CD4-positive, alpha-beta T cell treated with Interleukin-15 for 4 hours (primary cell): ENCODE measurements at places on chromosomes 1 and 21.

DNA sequence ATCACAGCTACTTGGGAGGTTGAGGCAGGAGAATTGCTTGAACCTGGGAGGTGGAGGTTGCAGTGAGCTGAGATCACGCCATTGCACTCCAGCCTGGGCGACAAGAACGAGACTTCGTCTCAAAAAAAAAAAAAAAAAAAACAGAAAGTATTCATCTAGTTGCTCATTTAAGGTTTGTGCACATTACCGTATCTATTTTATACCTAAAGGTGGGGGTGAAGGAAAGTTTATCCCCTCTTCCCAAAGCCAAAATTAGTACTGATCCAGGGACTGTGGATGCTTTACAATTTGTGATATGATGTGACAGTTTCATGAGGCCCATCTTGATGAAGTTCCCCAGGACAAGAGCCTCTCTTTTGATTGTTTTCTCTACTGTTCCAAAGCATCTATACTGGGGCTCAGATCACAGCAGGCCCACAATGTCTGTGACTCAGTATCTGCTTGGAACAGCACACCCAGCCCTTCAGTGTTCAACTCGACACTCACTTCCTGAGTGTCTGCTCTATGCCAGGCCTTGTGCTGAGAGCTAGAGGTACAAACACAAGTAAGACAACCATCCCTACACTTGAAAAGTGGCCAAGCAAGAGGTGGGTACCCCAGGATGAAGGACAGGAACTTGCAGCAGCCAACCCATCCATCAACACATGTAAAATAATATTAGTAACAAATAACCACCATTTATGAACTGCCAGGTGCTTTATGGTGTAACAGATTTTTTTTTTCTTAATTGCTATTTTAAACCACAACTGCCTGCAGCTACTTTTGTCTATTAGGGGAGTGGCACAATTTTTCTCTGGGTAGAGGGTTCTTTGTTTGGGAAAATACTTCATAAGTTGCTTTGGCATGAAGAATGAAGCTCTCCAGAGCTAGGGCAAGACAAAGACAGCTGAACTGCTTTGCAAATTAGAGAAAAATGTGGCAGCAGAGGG, 29.0 kb upstream of the KHDRBS1 start:
- DNase-seq, result peak; percentile 70

GRCh38 chr21:45073301-45074047, 906 bp upstream of the ADARB1 start:
- no peak for DNase-seq

GRCh38 chr1:187638733-187639434, 810.1 kb downstream of the PLA2G4A start:
- DNase-seq, result no peak

- no peak for DNase-seq
Measured at GRCh38 chr1:156652131-156652991, 10.4 kb downstream of the BCAN start.

GRCh38 chr1:10680487-10680886, 116.0 kb downstream of the CASZ1 start:
- DNase-seq, result no peak

DNA sequence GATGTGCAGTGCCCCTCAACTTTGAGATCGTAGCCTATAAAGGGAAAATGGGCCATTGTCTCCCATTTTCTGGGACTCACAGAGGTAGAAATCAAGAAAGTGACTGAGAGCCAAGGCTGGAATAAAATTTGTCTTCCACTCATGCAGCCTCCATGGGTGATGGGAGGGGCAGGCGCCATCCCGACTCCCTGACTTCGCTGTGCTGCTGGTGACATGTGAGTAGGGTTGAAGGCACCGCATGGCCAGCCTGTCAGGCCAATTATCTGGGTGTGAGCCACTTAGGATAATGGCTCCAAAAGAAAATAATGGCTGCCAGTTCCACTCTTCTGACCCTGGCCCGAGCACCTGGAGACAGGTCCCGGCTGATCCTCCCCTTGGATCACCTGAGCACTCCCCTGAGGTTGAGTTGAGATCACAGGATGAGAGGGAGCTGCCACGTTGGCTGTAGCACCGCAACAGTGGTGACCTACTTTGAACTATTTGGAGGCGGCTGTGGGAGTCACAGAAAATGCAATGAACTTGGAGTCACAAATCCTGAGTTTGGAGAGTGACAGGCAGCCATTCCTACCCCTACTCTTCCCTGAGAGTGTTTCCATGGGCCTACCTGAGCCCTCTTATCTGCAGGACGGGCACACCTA, 26.3 kb downstream of the CAPN9 start:
- no peak for DNase-seq

DNA sequence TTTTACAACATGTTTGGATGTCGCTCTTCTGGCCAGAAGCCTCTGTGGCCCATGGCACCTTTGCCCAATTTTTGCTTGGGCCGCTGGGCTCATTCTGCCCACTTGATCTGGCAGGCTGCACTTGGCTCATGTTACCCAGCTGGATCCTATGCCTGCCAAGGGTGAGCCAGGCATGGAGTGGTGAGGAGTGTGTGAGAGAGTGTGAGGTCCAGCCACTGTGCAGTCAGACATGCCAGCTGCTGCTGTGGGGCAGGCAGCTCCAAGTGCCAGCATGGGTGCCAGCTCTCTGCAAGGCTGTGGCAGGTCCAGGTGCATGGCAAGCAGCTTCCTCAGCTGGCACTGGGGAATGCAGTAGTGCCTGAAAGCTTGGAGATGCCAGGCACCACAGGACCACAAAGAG, 71.0 kb downstream of the EBNA1BP2 start:
- no peak for DNase-seq

DNA sequence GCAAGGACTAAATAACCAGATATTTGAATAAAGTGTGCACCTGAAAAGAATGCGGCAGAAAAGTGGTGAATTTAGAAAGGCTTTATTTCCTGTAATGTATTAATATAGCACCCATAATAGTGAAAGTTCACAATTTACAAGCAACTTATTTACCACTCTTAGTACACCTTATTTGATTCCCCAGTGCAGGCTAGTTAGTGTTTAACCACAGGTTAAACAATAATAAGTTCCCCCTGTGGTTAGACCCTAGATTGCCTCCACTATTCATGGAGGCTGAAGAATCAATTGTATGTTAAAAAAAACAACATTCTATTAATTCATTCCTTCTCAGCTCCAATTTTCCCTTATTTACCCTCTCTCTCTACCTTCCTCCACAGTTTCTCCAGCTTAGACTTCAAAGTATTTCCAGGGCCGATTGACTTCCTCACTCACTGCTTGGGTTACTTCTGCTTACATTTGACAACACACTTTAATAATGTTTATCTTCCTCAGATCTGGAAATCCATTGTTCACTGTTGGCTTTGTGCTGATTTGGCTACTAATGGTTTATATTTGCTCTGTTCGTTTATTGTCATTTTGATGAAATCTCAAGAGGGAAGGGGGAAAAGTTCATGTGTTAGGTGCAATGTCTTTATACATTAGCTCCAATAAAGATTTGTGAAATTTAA, 796.3 kb downstream of the BRINP3 start:
- DNase-seq, result no peak

DNA sequence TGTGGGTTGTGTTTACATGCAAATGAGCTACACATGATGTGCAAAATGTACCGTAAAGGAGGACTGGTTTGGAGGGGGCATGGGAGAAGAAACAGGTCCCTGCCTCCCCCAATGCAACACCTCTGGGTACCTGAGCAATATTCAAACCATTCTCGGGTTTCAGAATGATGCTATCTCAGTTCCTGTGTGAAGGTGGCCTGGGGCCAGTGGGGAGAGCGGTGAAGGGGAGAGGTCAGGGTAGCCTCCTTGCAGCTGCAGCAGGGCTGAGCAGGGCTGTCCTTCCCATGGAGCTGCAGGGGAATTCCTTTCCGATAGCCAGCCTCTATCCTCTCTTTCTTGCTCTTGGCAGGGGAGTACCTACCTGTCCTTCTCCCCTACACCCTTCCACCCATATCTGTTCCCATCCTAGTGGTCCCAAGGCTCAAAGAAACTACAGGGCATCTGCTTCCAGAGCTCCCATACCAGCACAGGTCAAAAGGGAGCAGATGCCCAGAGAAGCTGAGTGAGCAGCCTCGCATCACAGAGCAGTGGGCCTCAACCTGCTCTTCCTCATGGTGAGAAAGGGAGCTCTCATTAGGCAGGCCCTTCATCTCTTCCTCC, 11.9 kb downstream of the MEF2D start:
- DNase-seq, result no peak

GRCh38 chr1:1427820-1428148, 6.7 kb upstream of the ANKRD65 start:
- DNase-seq, result no peak
